ENCODE measurements at places on chromosomes 1 and 21.
A peak's percentile ranks its signal among the peaks of the same experiment; 100 is the strongest.

DNA sequence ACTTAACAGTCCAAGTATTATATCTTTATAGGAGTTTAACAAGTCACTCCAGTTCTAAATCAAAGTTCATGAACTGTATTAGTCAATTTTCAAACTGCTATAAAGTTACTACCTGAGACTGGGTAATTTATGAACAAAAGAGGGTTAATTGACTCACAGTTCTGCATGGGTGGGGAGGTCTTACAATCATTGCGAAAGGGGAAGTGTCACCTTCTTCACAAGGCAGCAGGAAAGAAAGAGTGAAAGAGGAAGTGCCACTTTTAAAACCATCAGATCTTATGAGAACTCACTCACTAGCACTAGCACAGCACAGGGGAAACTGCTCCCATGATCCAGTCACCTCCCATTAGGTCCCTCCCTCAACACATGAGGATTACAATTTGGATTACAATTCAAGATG is 70.0 kb downstream of the CLCA4 start:
- DNase-seq: peak; percentile 93

DNA sequence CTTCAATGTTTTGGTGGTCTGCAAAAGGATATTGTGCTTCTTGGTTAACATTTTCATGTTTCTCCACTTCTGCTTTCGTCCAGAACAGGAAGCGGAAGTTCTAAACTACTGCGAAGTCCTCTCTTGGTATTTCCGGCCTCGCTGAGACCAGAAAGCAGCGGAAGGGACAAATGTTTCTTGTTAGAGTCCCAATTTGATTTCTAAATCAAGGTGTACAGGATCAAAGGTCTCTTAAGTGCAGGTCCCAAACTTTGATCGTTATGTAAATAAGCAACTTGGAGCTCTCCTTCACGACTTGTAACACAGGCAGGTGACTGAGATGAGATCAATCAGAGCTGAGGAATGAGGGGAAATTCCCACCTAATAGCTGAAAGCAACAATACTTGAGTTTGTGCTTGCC is 40.1 kb upstream of the HMCN1 start:
- DNase-seq: peak; percentile 85

DNA sequence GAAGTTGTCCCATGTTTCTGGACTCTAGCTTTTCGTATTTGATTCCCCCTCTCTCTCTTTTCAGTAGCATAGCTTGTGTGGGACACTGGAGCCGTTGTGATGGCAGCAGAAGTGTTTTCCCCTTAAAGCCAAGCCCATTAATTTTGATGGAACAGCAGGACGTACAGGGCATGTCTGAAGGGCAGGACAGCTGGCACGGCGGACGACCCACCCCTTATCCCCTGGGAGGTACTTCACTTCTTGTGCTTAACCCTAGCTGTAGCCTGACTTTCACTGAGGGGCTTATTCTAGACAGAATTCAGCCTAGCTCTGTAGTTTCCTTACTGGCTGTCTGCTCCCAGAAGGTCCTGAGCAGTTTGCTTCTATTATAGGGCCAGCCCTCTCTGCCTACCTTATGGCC is 8.6 kb upstream of the PPFIA4 start:
- no peak for DNase-seq

DNA sequence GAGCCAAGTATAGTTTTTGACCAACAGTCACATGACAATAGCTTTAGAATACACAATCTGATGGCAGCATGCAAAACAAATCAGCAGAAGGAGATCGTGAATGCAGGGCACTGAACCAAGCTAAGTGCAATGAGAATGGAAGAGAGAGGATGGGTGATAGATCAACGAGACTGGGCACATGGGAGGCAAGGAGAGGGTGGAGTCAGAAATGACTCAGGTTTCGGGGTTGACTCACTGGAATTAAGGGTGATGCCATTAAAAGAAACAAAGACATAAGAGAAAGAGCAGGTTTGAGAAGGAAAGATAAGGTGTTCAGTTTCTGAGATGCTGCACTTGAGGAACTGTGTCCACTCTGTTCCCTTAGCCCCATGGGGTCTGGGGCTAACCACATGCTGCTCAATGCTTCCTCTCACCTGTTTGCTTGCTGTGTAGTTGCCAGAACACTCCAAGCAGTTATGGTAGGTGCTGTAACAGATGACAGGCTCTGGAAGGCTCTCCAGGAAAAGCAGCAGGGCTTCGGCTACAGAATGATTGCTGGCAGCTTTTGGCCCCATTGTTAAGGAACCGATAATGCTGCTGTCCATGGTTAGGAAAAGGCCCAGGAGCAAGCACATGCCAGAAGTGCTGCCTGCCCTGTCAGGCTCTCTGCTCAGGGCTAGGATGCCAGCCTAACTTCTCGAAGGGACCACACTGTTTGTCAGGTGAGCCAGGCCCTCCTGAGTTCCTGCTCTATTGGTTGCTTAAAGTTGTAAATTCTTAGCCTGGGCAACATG is 6.1 kb upstream of the MTF1 start:
- no peak for DNase-seq

- peak; percentile 55 for DNase-seq
These were observed 2.2 kb downstream of the REG4 start for GRCh38 chr1:119808972-119809550.

DNA sequence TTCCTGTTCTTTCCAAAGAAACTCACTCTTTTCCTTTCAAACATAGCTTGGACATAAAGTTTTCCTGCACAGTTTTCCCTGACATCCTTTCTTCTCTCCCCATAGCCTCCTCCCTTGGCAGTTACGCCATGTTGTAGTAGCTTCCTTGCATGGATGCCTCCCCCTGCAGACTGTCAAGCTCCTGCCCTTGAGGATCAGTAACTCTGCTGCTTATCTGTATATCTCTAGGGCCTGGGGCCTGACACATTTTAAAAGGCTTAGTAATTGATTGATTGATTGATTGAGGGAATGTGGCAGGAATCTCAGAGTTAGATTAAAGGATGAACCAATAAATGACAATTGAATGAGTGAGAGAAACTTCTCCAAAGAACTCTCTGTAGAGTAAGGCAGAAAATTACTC is 143.7 kb downstream of the NEK7 start:
- no peak for DNase-seq

DNA sequence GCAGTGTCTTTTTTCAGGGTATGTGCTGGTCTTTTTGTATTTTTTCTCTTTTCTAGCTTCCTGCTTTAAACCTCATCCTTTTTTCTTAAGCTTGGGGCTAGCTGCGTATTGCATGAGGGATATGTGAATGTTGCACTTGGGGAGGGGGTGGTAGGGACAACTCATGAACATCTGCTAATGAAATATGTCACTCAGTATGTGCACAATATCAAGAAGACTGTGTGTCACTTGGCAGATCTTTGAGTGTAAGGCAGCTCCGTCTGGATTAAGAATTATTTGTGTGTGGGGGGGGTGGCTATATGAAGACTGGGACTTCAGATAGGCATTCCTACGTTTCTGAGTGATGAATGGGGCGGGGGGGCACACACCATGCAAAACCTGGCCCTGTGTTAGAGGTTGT is 170.4 kb upstream of the CACNA1E start:
- DNase-seq: no peak

- no peak for DNase-seq
These were observed 10.7 kb downstream of the ABCG1 start for GRCh38 chr21:42229676-42230075.

GRCh38 chr1:189510827-189511226 is 966.8 kb downstream of the BRINP3 start:
- no peak for DNase-seq

- no peak for DNase-seq
These were observed 829.2 kb upstream of the ADAMTS5 start for GRCh38 chr21:27796106-27796505.

GRCh38 chr1:184291701-184292100 is 95.1 kb upstream of the C1orf21 start:
- no peak for DNase-seq

- no peak for DNase-seq
These were observed 49.2 kb upstream of the ATP5PO start for GRCh38 chr21:33964706-33965325.

- DNase-seq: no peak
These were observed 90.7 kb upstream of the IFFO2 start for GRCh38 chr1:19046972-19047731.

GRCh38 chr1:54973205-54973921 is 7.1 kb upstream of the TMEM61 start:
- no peak for DNase-seq

DNA sequence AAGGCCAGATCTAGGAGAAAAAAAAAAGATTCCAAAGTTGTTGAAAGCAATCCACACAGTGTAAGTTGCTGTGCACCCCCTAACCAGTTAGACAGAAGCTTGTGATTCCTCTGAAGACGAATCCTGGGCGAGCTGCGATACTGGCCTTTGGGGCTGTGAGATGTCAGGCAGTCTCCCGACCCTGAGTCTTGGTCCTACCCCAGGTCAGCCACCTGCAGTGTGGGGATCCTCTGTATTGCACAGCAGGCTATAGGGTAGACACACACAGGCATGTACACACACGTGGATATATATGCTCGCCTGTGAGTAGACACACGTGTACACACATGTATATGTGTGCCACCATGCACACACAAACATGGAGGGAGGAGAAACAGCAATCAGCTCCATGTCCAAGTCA is 12.9 kb downstream of the ACTRT2 start:
- DNase-seq: no peak

- DNase-seq: no peak
These were observed 331.8 kb downstream of the NEGR1 start for GRCh38 chr1:71950579-71950978.

GRCh38 chr1:93042187-93043056 is 36.7 kb upstream of the MTF2 start:
- no peak for DNase-seq

- no peak for DNase-seq
These were observed 136.8 kb upstream of the IGSF21 start for GRCh38 chr1:17970757-17971156.
